ENCODE measurements at places on chromosomes 16 and 17.

DNA sequence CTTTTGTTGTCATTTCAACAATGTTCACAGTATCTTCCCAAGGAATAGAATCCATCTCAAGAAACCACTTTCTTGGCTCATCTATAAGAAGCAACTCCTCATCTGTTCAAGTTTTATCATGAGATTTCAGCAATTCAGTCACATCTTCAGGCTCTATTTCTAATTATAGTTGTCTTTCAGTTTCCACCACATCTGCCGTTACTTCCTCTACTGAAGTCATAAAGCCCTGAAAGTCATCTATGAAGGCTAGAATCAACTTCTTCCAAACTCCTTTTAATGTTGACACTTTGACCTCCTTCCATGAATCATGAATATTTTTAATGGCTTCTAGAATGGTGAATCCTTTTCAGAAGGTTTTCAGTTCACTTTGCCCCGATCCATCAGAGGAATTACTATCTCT lies 102.1 kb downstream of the CDH13 start:
- no peak for DNase-seq

DNA sequence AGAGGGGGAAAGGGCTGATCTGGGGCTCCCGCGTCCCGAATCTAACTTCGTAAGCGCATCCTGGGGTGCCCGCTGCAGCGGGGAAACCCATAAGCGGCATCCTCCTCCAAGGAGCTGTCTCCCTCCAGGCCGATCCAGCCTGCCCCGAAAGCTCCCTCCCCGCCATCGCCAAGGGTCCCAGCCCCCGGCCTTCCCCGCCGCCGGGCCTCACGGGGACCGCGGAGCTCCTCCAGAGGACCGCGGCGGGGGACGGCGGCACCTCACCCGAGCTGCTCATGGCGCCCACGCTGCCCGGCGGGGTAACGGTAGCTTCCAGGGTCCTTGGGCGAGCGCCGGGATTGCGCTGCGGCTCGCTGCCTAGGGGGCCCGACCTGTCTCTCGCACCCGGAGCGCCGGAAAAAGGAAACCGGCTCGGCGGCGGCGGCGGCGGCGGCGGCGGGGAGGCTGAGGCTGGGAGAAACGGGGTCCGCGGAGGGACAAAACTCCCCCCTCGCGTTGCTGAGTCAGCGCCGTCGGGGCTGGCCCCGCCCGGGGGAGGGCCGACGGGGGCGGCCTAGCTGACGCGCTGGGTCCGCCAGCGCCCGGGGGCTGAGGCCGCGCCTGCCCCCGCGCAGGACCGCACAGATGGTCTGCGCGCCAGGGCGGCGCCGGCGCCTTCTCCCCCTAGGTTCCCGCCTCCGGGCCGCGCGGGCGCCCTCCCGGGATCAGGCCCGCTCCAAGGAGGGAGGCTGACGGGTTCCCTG lies at the start of gene BLMH:
TSS of gene BLMH (minus strand) at position 402 of the 743 bp plus-strand sequence. CDS start at position 277, 125 bp downstream.
- DNase-seq = peak; percentile 71

GRCh38 chr16:4055748-4056147 lies 60.5 kb downstream of the ADCY9 start:
- DNase-seq = no peak

- DNase-seq = no peak
Observed at GRCh38 chr17:58528443-58528842, 14.0 kb upstream of the MTMR4 start.

GRCh38 chr16:80280557-80280956 lies 260.2 kb upstream of the DYNLRB2 start:
- DNase-seq = no peak

DNA sequence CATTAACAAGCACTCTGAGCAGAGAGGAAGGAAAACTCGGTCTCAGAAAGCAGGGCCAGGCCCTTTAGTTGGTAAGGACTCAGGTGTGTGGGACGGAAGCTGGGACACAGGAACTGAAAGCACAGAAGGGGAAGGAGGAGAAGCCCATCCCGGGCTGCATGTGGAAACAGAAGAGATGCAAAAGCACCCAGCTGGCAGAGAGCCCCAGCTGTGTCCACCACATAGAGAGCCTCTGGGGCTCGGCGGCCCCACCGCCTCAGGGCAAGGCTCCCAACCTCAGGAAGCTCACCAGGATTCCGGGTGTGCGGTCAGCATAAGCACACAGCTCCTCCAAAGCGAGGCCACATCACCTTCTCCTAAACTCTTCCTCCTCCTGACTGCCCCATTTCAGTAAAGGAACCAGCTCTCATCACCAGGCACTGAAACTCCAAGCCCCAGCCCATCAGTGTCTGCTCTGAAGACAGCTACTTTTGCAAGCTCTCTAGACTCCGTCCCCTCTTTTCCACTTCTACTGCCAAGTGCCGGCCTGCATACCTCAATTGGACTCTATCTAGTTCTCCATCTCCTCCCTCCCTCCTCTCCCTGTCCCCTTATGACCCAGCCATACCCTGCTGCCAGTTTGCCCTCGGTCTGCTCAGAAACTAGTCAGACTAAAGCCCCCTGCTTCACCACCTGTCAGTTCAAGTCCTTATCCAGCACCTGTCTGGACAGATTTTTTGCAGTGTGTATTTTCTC lies 6.0 kb downstream of the ST3GAL2 start:
- no peak for DNase-seq

DNA sequence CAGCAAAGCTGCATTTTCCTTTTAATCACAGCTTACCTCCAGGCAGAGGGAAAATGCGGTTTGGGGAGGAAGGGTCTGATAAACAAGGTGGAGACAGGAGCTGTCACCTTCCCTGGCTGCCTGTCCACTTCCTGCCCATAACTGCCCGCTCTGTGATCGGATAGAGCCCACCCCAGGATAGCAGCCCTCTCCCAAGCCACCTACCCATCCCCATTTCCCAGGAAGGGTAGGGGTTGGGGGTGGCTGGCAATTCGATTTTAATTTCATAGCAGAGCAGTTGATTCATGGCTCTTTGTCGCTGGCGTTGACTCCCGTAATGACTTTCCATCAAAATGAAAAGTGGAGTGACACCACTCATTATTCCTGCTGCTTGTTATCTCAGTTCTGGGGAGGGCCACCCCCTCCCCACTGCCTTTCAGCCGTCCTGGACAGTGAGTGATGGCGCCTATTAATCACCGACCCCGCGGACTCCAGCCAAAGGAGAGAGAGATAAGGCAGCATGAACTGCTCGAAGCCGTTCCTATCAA lies 11.2 kb downstream of the CDK5RAP3 start:
- no peak for DNase-seq

DNA sequence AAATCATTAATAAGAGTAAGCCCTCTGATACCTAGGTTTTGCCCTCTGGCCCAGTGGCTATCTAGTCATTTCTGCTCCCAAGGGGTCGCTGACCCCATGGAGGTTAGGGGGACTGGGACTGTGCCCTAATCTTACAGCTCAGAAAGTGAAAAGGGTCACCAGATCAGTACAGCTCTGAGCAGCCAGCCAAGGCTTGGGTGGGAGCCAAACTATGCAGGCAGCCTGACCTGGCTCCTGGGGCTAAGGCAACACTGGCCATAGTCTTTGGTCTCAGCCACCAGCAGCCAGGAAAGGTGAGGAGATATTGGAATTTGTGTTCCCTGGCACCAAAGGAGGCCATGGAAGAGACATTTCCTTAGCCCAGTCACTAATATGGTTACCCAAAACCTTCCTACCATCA lies 67.6 kb downstream of the ASIC2 start:
- no peak for DNase-seq

DNA sequence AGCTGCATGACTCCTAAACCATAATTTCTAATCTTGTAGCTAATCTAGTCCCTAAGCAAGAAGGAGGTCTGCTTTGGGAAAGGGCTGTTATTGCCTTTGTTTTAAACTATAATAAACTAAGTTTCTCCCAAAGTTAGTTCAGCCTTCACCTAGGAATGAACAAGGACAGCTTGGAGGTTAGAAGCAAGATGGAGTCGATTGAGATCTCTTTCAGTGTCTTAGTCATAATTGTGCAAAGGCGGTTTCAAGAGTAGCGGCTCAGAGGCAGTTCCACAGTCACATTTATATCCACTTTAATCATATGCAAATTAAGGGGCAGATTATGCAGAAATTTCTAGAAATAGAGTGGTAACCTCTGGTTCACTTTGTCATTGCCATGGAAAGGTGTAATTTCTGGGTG lies 17.4 kb downstream of the DRC7 start:
- no peak for DNase-seq

DNA sequence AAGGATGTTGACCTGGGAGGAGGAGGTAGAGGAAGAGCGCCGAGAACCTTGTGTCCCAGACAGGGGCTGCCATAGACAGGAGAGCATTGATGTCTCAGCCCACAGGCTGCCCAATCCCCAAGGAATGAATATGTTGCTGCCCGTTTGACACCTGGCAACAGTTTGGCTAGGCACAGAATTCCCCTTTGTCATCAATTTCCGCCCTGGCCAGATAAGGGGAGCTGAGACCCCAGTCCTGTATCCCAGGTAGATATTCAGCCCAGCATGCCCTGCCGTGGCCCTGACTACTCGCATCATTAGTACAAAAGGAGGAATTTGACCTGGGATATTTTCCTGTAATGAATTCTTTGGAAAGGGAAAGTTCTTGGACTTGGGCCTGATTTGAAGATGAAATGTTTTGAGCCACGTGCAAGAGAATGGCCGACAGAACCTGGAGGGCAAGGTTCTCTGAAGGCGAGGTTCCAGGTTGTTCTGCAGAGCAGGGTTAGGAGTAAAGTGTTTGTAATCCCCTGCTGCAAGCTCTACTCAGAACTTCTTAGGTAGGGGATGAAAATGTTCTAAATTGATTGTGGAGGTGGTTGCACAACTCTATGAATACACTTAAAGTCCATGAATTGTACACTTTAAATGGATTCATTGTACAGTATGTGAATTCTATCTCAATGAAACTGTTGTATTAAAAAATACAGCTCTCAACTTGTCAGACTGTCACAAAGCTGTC lies 108.8 kb downstream of the SOCS1 start:
- DNase-seq = no peak

GRCh38 chr17:13888056-13888609 lies 181.2 kb upstream of the COX10 start:
- DNase-seq = no peak

DNA sequence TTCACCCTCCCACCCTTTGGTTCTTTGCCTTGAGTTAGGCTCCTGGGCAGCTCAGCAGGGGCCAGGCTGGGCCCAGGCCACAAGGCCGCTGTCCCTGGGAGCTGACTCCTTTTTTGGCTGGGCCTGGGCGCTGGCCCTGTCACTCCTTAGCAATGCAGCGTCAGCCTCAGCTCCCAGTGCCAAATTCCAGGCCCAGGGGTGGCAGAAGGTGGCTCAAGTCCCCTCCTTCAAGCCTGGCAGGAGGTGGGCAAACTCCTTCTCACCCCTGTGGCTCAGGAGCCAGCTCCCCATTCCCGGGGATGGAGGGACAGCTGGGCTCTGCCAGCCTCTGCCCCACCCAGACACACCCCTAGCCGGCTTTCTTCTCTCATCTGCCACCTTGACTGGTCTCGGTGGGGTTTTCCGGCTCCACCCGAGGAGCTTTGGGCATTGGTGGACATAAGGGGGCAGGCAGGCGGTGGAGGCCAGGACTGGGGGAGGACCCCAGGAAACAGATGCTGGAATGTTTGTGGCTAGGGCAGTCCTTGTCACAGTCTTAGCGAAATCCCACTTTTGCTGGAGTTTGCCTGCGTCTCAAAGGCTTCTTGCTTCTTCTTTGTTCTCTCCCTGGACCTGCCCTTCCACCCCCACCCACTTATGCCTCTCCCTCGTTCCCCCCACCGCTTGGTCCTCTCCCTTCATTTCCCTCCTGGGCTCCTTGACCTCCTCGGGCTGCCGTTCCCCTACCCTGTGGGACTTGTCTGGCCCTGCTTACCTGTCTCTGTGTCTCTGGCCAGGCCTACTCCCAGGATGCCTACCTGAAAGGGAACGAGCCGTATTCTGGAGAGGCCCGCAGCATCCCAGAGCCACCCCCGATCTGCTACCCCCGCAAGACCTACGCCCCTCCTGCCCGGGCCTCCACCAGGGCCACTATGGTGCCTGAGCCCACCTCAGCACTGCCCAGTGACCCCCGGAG lies 37.4 kb downstream of the ARHGAP23 start:
- no peak for DNase-seq

DNA sequence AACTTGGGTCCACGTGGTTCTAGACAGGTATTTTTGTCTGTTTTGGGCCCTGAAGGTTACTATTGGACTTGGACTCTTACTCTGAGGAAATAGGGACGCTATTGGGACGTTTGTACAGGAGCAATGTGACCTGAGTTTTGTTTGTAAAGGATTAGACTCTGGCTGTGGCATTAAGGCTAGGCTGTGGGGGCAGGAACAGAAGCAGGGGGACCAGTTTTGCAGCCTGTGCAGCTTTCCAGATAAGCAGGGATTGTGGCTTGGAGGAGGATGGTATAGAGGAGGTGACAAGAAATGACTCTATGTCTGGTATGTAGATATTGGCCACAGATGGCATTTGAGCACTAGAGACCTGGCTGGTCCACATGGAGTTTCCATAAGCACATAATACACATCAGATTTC lies 12.8 kb downstream of the NOD2 start:
- DNase-seq = no peak

- no peak for DNase-seq
Observed at GRCh38 chr17:4135489-4135888, 7.3 kb downstream of the ZZEF1 start.

- DNase-seq = no peak
Observed at GRCh38 chr16:67704110-67704509, 15.0 kb downstream of the GFOD2 start.

DNA sequence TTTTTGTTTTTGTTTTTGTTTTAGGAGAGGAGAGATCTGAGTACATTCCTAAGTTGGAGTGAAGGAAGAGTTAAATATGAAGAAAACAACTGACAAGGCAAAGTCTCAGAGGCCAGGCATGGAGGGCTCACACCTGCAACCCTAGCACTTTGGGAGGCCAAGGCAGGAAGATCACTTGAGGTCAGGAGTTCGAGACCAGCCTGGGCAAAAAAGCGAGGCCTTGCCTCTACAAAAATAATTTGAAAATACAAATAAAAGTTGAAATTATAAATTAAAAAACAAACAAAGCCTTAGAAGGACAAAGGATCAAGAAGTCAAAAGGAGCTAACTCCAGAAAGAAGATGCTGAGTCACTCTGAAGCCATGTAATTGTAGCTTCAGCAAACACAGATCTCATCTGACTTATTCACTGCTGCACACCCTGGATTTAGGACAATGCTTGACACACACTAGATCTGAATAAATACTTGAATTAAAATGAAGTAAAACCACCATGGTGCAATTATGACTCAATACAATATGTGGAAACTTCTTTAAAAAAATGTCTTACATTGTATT lies 9.1 kb downstream of the CEP20 start:
- DNase-seq = no peak

DNA sequence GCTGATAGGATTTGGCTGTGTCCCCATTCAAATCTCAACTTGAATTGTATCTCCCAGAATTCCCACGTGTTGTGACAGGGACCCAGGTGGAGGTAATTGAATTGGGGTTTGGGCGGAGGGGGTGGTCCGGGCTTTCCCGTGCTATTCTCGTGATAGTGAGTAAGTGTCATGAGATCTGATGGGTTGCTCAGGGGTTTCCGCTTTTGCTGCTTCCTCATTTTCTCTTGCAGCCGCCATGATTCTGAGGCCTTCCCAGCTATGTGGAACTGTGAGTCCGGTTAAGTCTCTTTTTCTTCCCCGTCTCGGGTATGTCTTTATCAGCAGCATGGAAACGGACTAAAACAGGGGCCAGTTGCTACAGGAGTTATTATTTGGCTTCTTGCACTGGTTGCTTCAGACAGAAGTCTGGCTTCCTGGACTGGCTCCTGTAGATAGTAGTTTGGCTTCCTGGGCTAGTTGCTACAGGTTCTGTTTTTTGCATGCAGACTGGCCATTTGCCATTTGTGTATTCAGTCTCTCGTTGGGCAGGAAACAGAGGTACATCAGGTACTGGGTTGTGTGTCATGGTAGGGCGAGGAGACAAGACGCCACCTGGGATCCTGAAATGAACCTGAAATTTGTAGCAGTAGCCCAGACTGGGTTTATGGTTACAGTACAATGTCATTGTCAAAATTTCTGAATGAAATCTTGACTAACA lies 32.6 kb downstream of the CNTNAP4 start:
- no peak for DNase-seq
